CD4-positive, alpha-beta T cell treated with Interleukin-1 beta for 1 hour (primary cell): ENCODE measurements at places on chromosomes 7 and 10.

DNA sequence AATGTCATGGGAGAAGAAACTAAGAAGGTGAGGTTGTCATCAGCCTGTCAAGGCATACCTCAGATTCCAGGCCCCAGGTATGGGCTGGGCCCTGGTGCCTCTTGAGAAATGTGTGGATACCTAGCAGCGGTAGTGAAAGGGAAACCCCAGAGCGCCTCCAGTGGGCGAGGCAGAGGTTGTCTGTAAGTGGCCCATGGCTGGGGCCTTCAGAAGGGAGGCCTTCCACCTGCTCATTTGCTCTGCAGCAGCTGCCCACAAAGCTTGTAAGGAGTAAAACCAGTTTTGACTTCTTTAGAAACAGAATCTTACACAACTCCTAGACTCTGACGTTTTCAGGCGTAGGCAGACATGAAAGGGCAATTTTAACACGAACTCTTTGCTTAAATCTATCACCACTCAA is 509.9 kb downstream of the PARD3 start:
- no peak for DNase-seq

- no peak for DNase-seq
These were observed 6.3 kb downstream of the IQCE start for GRCh38 chr7:2564970-2565540.

DNA sequence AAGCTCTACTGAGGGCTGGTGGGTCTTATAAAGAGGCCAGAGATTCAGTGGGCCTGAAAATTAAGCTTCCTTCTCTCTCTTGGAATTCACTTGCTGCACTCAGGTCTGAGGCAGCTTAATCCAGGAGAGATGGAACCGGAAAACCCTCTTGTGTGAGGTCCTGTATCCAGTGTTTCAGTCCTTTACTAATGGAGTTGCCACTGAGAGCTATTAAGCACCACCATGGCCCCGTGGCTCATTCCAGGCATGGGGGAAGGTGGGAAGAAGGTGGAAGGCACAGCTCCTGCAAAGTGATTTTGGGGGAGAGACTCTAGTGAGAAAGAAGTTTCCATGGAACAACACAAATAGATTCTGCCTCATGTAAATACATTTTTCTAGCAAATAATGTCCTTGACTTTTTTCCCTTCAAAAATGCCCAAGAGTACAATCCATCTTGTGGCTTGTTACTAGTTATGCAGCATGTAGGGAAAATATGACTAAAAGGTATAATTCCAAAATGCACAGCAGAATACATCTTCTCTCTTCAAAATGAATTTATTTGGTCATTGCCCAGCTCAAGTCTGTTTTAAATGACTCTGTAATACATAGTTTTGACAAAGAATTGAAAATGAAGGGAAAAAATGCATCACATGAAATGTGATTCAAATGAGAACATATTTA is 46.7 kb upstream of the FOXI2 start:
- no peak for DNase-seq

DNA sequence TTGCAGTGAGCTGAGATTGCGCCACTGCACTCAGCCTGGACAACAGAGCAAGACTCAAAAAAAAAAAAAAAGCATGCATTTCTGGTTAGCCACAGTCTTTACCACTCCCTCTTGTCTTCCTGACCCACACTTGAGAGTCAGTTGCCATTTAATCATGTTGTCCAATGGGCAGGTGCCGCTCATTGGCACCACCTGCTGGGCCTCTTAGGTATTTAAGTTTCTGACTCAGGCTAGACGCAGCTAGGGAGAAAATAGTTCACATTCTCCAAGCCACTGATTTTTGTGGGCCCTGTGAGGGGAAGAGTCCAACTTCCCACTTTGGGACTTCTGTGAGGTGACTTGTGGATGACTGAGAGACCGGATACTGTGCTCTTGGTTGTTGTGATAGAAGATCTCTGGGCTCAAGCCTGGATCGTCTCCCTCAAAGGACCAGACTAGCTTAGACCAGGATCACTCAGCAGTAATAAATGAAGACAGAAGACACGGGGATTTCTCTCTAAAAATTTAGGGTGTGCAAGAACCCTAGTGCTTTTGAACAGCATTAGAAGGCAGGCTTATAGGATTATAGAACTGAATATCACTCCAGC is 26.8 kb upstream of the SORCS3 start:
- DNase-seq = peak; percentile 24

- DNase-seq = no peak
These were observed 246.0 kb upstream of the KMT2E start for GRCh38 chr7:104767826-104768536.

- no peak for DNase-seq
These were observed 90.6 kb downstream of the MTPN start for GRCh38 chr7:135886345-135887132.

DNA sequence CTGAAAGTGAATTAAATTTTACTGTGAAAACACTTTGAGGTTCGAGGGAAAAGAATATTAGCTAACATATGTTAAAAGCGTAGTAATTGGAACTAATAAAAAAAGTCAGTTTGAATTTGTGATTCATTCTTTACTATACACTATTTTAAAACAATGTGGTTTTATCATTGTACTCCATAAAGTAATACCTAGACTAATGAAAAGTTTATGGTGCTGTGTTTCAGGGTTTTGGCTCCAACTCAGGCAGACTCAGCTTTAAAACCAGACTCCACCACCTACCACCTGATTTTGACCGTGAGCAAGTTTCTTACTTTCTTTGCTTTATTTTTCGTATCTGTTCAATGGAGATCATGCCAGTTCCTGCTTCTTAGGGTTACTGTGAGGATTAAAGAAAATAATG is 9.2 kb upstream of the PRTFDC1 start:
- DNase-seq = no peak

DNA sequence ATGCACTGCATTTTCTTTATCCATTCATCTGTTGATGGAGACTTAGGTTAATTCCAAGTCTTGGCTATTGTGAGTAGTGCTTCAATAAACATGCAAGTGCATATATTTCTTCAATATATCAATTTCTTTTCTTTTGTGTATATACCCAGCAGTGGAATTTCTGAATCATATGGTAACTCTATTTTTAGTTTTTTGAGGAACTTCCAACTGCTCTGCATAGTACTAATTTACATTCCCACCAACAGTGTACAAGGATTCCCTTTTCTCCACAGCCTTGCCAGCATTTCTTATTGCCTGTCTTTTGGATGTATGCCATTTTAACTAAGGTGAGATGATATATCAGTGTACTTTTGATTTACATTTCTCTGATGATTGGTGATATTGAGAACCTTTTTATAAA is 145.2 kb downstream of the LYZL1 start:
- DNase-seq = no peak

- no peak for DNase-seq
These were observed 396.7 kb downstream of the TNS3 start for GRCh38 chr7:47185170-47185569.

DNA sequence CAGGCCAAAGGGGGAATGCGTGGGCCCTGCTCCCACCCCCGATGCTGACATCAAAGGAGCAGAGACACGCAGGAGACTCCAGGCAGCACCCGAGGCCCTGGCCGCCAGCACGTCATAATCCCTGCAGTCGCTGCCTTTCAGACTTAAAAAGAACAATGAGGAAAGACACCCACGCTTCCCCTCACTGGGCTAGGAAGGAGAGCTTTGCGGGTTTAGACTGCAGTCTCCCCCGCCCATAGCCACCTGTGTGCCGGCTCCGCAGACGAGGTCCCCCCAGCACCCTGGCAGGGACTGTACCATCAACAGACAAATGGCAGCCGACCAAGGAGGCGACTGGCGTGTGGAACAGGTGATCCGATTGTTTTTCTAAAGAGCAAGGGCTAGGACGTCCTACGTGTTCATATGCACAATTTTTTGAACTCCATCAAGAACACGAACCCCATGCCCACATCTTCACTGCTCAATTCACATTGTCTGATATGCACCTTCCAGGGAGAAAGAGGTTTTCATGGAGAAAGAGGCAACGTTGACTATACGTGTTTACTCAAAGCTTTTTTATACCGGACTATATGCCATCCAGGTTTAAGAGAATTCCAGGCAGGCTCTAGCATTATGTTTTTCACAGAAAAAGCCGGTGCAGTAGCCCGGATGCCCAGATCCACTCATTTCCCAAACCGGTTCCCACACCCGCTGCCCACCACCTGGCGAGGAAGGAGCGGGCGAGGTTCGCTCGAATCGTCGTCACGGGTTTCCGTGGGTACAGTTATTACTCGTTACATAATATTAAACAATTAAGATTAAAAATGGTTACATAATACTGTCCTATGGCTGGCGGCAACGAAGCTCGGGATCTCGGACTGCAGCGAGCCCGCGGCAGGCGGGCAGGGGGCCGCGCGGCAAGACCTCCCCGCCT is 1.1 kb downstream of the GRB10 start:
- DNase-seq = peak; percentile 11
